Left colon (tissue), 2 donors: ENCODE measurements at places on chromosomes 11 and 22. TPM values are rescaled to one million over a fixed set of nuclear protein-coding genes. Genes with fewer than 3 reads are reported as not detected.
A peak's percentile ranks its signal among the peaks of the same experiment; 100 is the strongest.

GRCh38 chr11:44507491-44507890 lies 58.0 kb upstream of the CD82 start:
- DNase-seq: no peak

Gene AIFM3
- total RNA-seq: 184 TPM

Gene FUT4
- 21.8 TPM for total RNA-seq

Gene MGAT3
- 5.6 TPM for total RNA-seq

Gene ELFN2
- total RNA-seq: not detected

Gene PRSS23
- 124 TPM for total RNA-seq

DNA sequence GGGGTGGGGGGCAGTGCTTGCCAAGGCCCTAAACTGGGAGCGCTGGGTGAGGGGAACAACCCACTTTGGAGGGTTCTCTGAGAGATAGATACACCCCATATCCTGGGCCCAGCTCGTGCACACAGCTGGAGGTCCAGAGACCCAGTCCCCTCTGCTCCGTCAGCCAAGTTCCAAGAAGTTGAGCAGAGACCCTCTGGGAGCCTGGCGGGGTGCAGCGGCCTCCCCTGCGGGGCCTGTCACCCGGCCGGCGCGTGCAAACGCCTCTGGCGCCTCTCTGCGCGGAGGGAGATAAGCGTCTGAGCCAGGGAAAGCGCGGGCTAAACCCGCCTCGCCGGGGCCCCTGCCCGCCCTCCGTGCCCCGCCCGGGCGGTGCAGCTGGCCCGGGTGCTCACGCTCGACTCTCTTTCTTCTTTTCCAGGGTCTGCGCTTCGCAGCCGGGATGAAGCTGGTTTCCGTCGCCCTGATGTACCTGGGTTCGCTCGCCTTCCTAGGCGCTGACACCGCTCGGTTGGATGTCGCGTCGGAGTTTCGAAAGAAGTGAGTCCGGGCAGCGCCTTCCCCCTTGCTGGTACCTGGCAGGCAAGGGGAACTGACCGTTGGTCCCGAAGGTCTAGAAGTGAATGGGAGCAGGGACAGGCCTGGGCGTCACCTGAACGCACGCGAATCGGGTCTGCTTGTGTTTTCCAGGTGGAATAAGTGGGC lies 540 bp downstream of the ADM start:
- DNase-seq: peak; percentile 63

Gene DDIAS
- total RNA-seq: 2.5 TPM

DNA sequence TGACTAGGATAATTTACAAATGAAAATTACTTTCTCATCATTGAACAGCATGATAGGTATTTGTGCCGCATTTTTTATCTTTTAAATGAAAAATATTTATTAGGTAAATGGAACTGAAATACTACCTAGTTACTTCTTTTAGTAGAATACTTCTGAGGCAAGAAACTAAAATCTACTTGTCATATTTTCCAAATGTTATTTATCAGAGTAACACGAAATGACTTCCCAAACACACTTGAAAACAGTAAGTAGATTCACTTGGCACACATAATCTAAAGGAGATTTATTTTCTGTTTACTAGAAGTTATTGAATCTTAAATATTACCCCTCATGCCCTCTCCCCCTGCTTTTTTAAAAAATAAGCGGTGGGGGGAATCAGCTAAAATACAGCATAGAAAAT lies 2.3 kb downstream of the QSER1 start:
- no peak for DNase-seq

Gene MUC6
- not detected for total RNA-seq

Gene LYVE1
- total RNA-seq: 39.4 TPM

DNA sequence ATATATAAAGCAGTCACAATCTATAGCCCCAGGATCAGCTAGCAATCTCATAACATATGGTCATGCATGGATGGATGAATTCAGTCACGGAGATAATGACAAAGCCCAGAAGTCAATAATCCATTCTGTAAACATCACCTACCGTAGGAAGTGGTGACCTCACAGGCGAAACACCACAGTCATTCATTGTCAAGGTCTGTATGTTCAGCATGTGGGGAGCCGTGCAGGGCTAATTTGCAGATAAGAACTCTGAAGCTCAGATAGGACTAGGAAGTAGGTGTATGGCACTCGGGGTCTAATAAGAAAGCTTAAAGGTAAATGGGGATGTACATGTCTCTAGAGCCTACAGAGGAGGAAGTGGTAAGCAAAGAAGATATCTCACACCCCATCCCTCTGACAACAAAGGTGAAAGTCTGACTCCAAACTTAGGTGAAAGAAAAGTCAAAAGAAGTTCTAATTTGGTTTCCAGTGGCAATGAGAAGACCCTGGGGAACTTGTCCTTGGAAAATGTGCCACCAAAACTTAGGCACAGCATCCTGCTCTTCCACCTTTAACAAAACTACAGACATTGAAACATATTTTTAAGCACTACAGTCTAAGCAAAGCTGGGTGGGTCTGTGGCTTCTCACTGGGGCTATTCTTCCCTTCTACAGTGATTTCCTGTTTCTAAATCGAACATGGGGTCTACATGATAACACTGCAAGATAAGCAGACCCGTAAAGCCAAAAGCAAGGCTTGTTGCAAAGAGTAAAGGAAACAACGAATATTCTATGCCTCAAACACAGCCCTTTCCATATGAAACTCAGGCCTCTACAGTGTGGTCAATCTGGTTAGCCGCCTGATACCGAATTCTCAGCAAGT lies 5.2 kb downstream of the CRTAM start:
- no peak for DNase-seq
